GM06990 (cell line): ENCODE measurements at places on chromosomes 3 and 15.

DNA sequence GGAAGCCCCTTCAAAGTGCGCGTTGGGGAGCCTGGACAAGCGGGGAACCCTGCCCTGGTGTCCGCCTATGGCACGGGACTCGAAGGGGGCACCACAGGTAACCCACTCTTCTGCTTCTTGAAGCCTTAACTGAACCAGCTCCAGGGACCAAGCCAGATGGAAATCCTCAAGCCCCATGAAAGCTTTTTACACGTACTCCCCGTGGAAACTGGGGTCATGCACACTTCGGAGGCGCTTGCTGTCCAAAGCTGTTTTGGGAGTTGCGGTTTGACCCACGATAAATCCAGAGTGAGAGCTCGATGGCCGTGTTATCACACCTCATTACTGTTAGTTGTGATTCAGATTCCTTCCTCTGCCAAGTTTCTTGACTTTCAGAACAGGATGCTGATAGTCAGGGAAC is 47.5 kb downstream of the DNASE1L3 start:
- no peak for DNase-seq

GRCh38 chr3:5581743-5582142 is 394.2 kb downstream of the EDEM1 start:
- no peak for DNase-seq

- DNase-seq: no peak
Measured at GRCh38 chr3:149085828-149086231, 503 bp downstream of the HLTF start.

DNA sequence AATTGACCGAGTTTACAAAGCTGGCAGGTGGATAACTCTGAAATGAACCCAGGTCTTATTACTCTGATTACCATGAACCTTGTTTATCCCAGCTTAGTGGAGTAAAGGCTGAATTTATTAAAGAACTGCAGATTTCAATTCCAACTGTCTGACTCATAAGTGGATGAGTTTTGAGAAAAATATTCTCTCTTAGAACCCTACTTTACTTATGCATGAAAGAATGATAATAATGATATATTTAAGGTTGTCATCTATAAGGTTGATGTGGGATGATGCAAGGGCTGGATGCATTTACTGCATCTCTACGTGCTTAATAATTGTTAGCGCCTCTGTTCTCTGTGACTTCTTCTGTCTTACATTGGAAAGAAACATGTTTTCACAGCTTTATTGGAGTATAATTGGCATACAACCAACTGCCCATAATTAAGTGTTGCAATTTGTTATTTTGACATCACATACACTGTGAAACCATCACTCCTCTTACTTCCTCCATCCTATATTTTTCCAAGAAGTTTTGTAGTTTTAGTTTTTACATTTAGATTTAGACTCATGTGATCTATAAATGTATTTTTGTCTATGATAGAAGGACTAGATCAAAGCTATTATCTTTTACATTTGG is 771.2 kb upstream of the ARRDC4 start:
- no peak for DNase-seq

- no peak for DNase-seq
Measured at GRCh38 chr3:171005648-171006047, 20.9 kb downstream of the SLC2A2 start.

DNA sequence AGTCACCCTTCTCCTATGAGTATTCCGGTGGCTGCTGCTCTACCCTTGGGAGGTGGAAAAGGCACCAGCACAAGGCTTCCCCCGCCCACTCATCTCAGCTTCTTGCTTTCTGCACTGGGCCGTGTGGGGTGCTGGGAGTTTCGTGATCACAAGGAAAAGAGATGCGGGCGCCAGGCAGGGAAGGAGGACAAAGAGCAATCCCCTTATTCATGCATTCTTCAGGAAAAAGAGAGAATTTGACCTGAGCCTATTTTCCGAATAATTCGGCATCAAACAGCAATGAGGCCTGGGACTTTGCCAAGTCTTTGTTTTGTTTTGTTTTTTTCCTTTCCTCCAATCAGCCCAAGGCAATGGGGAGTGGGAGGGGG is 102.2 kb upstream of the LPP start:
- no peak for DNase-seq

- peak; percentile 48 for DNase-seq
Measured at GRCh38 chr3:142028243-142028777, 121.0 kb downstream of the TFDP2 start.

GRCh38 chr3:60809857-60810610 is 441.2 kb downstream of the FHIT start:
- DNase-seq: no peak

DNA sequence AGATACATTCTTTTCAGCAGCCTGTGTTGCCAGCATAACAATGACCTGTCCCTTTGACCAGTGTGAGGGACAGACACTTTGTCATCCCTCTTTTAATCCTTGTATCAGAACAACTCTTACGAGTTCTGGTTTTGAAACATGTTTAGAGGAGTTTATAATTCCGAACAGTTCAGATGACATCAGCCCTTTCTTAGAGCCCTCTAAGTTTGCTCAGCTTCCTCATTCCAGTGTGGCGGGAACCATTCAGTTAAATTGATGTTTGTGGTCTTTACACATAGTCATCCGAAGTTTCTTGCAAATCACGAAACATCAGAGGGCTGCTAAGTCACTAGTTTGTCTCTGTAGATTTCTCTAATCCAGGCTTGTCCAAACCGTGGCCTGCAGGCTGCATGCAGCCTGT is 102.5 kb downstream of the AKAP13 start:
- no peak for DNase-seq

GRCh38 chr3:194140520-194141414 is 4.8 kb downstream of the HES1 start:
- DNase-seq: peak; percentile 76

DNA sequence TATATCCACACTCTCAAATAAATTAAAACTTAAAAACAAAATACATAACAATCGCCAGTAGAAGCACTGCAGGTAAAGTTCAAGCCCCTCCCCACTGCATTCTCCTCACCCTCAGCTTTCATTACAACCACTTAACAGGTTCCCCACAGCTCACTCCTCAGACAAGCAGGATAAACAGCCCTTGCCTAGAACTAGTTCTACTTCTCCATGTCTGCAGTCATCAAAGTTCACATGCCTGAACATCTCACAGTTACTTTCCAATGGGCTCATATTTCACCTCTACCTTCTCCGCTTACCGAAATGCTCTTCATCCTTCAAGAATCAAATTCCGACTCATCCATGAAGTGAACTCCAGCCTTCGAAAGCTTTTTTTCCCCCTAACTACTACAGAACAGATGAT is 4.1 kb downstream of the YEATS2 start:
- DNase-seq: no peak

DNA sequence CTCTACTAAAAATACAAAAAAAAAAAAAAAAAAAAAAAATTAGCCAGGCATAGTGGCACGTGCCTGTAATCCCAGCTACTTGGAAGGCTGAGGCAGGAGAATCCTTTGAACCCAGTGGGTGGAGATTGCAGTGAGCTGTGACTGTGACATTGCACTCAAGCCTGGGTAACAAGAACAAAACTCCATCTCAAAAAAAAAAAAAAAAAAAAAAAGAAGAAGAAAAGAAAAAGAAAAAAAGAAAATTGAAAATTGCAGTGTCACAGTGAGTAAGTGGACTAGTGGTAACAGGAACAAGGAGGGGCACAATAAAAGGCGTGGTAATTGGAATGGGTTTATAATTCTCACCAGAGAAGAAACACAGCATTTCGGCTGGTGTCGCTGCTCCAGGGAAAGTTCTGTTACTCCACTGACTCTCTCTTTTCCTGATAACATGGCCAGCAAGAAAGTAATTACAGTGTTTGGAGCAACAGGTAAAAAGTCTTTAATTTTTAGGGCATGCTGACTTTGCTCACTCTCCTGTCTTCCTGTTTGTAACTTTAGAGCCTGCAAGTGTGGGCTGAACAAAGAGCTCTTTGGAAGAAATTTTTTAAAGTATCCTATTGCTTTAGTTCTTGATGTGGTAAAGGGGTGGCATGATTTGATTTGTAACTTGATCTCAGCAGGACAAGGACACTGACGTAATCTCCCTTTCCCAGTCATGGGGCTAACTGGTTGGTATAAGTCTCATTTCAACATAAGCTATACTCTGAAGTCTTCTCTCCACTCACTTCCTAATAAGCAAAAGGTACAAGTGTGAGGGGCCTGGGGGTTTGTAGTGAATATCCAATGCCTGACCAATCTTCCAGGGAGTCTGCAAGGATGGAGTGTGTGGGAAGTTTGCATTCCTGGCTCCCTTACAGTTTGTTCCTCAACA is 22.1 kb upstream of the TRA2B start:
- DNase-seq: no peak

DNA sequence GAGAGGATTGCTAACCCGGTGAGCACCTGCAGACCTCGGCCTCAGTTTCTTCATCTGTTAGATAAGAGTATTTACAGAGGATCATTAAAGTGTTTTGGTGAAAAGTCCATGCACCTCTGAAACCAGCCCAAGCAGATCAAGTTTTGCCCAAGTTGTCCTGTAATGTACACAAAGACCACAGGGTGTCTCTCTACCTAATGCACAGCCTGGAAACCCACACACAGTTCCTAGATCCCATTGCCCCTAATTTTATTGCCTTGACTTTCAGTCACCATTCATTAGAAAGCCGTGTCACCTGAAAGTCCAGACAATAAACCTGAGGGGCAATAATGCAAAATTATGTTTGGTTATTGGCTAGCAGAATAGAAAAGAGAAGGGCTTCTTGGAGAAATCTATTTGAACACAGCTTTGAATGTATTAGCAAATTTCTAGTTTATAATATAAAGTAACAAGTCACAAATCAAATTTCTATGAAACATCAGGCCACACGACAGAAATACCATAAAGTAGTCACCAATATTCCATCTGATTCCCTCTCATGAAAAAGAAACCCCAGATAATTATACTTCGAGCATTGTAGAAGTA is 161.3 kb upstream of the SLC2A2 start:
- no peak for DNase-seq

- no peak for DNase-seq
Measured at GRCh38 chr15:85934691-85935090, 140.0 kb upstream of the KLHL25 start.

- DNase-seq: no peak
Measured at GRCh38 chr3:119912220-119912619, 130.3 kb downstream of the NR1I2 start.

- DNase-seq: no peak
Measured at GRCh38 chr15:56913241-56913640, 5.2 kb upstream of the TCF12 start.

DNA sequence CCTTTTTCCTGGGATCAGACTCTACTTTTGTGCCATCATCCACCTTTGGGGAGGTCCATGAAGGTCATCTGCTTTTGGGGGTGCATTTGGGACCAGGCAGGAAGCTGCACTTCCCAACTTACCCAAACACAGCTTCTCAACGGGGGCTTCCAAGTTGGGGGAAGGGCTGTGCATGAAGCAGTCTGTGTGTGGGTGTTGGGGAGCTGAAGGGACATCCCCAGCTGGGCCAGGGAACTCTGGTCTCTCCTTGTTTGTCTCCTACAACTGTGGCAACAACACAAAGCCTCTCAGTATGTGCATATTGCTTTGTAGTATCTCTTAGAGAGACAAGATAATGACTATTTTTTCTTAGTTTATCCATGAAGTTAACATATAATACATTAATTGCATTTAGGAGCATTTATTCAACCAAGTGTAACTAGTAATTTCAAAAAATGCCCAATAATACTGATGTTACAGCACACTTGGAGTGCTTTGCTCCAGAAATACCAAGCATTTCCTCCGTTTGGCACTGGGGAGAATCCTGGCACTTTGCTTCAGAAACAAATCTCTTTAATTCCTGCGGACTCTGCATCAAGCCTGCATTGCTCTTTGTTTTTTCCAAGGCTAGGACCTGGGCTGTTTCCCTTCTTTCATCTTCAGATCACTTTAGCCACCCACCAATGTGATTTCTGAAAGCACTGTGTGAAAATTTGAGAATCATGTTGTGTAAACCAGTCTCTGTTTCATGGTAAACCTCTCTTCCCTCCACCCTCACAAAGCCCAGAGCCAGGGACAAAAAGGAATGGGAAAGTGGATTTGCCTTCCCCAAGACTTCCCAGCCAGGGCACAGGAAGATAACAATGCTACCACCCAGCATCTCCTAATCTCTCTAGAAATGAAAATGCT is 126.2 kb upstream of the PFN2 start:
- no peak for DNase-seq

DNA sequence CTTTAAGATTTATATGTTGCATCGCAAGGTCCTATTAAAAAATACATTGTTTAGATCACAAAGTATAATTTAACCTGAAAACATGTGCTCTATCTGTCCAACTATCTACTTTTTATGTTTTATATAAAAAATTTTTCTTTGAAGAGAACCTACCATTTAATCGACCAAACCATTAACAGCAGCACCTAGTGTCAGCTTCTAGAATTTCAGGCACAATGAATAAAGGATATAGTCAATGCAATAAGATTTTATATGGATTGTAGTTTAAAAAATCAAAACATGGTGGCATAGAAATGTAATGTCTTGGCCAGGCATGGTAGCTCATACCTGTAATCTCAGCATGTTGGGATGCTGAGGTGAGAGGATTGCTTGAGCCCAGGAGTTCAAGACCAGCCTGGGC is 313.7 kb downstream of the GAP43 start:
- no peak for DNase-seq

- no peak for DNase-seq
Measured at GRCh38 chr15:52052066-52052935, 33.3 kb downstream of the MAPK6 start.

DNA sequence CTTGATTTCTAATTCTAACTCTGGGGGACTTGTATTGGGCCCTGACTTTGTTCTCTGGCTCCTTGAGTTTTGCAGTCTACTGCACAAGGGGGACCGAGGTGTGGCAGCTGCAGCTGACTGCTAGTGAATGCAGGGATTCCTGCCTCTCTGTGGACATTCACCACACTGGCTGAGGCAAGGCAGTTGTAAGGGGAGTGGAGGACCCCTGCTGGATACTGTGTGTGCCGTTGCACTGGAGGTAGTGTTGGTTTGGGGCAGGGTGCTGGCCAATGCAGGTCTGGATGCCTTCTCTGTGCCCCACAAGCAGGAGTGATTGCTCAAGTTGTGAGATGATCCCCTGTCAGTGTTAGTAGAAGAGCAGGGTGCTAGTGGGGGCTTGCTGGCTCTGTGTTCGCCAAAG is 626.1 kb downstream of the SQOR start:
- no peak for DNase-seq

DNA sequence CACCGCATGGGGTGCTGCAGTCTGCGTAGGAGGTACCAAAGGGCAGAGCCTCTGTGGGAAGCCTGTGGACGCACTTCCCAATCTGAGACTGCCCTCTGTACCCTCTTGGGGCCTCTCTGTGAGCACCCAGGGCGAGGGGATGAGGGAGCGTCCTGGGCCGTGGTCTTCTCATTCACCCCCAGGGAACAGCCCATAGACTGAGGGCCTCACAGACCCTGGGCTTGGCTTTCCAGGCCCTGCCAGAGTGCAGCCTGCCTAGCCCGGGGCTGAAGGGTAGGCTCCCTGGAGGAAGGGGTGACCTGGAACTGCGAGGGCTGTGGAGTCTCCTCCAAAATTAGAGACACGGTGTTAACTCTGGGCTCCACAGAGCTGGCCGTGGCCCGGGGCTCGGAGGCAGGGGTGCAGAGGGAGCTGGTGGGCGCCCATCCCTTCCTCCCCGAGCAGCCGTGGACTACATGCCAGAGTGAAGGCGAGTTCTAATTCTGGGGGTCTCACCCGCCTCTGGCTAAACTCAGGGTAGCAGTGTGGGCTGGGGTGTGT is 468 bp upstream of the SPTBN5 start:
- no peak for DNase-seq

GRCh38 chr15:82931221-82931620 is 21.3 kb downstream of the HOMER2 start:
- no peak for DNase-seq

- no peak for DNase-seq
Measured at GRCh38 chr15:62745621-62746225, 296.8 kb upstream of the TPM1 start.

- no peak for DNase-seq
Measured at GRCh38 chr3:48268381-48268935, 27.6 kb downstream of the ZNF589 start.

- DNase-seq: no peak
Measured at GRCh38 chr3:189076449-189076848, 95.3 kb upstream of the TPRG1 start.
